ENCODE measurements at places on chromosomes 13 and 19.

DNA sequence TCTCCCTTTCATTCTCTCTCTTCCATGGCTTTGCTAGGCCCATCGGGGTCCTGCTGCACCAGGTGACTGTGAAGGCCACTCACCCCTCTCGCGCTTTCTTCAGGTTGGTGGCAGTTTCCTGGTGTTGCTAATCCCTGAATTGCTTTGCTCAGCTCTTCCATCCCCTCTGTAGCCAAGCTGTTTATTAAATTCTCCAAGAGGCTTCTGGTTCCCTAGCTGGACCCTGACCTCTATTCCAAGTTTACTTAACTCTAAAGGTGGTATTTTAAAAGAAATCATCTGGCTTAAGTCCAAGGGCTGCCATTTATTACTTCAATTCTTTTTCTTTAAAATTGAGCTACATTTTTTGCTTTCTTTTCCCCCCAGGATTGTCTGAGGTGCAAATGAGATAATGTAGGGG is 32.7 kb upstream of the MICU2 start:
- no peak for ATAC-seq

GRCh38 chr19:1262623-1263123 is 6.5 kb upstream of the CIRBP start:
- ATAC-seq, result no peak

- no peak for ATAC-seq
Observed at GRCh38 chr13:82565201-82565600, 1317.1 kb downstream of the SLITRK1 start.

- no peak for ATAC-seq
Observed at GRCh38 chr19:8577247-8577646, at the start of gene MYO1F. Gene MYO1F (minus strand): TSS chr19:8577442. CDS start chr19:8577309, 133 bp downstream.

DNA sequence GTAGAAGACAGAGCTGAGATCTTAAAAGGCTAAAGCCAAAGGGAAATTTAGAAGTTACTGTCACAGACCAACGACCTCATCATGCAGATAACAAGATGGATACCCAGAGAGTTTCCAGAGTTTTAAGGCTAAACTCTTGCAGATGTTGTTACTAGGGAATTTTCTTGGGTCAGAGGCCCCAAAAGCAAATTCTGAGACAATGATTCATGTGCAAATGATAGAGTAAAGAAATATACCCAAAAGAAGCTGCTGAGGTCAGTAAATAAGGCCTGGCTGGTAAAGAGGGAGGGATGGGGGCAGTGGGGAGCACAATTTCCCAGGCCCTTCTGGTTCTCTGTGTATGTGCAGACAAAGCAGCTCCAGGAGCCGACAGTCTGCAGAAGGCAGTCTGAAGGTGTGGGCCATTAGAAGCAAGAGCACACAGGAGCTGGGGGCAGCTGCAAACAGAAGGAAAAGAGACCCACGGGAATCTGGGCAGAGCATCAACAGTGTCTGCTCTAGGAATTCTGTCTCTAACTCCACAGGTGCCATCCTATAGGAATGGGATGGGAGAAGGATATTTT is 330.8 kb downstream of the TBC1D4 start:
- no peak for ATAC-seq

- ATAC-seq, result no peak
Observed at GRCh38 chr13:113035213-113035800, 66.3 kb downstream of the MCF2L start.

GRCh38 chr13:83008212-83008929 is 873.9 kb downstream of the SLITRK1 start:
- no peak for ATAC-seq

DNA sequence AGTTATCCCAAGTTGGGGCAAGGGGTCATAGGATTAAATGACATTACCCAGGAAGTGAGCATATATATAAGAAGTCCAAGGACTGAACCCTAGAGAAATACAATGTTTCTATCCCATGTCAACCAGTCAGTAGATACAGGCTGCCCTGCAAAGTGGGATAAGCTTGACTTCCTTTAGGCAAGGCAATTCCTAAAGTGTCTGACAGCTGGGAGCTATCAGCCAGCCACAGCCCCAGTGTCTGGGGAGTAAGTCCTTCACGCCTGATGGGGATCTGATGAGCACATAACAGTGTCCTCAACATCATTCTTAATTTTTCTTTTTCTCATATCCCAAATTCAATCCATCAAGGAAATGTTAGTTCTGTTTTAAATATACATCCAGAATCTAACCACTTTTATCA is 54.1 kb downstream of the DNAJC15 start:
- no peak for ATAC-seq

DNA sequence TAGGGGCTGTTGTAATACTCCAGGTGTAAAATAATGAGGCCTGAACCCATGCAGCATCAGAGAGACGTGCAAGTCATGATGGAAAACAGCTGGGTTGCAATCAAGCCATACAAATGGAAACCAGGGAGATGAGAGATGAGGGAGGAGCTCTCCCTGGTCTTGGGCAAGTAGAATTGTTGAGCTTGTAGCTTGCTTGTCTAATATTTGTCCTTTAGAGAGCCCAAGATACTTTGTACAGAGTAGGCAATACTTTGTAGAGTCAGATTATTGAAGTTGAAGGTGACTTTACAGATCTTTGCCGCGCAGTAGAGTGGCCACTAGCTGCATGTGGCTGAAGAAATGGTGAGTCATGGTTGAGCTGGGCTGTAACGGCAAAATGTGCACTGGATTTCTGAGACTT is 8.3 kb downstream of the ATP8A2 start:
- no peak for ATAC-seq

DNA sequence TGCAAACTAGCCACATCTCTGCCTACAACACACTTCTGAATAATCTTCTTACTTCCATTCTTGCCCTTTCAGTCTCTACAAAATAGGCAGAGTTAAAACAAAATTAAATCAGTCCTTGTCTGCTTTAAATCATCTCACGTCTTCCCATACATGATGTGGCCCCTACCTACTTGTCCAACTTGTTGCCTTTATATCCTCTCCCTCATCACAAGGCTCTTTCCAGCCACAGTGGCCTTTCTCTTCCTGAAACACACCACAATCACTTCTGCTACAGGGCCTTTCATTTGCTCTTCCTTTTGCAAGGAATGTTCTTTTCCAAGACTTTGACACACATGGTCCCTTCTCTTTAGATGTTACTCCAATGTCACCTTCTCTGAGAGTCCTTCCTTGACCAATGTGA is 1.7 kb downstream of the RBM26 start:
- ATAC-seq, result no peak

DNA sequence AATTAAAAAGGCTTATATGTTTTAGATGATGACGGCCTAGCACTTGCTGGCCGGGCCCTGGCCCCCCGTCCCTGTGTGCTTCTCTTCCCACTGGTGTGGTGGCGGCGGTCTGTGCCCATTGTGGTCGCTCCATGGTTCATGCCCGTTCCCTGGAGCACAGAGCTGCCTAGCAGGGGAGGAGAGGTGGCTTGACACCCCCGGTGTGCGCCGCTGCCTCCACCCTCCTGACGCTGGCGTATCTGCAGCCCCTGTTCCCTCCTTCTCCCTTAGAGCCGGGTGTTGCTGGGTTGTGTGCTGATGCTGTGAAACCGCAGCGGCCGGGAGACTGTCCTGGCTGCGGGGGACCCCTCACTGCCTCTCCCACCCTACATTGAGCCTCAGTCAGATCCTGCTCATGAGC is 29.1 kb downstream of the DOT1L start:
- ATAC-seq, result no peak

- no peak for ATAC-seq
Observed at GRCh38 chr13:44874886-44875630, 114.2 kb downstream of the NUFIP1 start.

Data from motor neuron (in vitro differentiated cells).